GM23338 (cell line): ENCODE measurements at places on chromosomes 2 and 18. TPM values are rescaled to one million over a fixed set of nuclear protein-coding genes. Genes with fewer than 3 reads are reported as not detected.
A peak's percentile ranks its signal among the peaks of the same experiment; 100 is the strongest.

DNA sequence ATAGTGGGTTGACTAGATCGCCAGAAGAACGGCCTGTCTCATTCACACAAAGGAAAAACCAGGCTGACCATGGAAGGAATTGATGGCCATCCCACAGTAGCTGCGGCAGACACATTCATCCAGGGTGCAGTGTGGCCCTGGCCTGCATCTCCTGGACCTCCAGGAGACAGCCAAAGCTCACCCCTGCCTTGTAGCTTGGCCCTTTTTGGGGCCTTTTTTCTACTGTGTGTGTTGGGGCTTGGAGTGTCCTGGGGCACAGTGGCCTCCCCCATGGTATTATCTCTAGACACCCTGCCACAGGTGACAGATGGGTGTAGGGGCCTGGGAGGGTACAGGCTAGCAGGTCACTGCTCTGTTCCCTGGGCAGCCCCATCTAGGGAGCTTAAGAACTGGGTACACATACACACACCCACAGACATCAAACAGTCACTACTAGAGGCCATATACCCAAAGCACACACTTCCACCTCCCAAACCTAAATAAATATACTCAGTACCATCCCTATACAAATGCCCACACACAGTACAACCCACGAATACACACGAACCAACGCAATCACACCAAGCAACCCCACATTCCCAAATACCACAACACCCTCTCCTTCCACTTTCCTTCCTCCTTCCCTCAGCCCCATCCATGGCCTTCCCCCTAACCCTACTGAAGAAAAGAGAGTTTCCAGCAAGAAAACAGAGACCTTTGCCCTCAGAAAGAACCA lies 8.6 kb downstream of the EN1 start:
- DNase-seq = no peak

GRCh38 chr18:9130195-9130594 lies 6.4 kb upstream of the ANKRD12 start:
- DNase-seq = no peak

Gene SMYD1
- total RNA-seq = 0.07 TPM in 1 of 2 replicates, not detected in the other

Gene SLC4A5
- 0.24 and 0.89 TPM in 2 replicates for total RNA-seq

Gene OBSL1
- total RNA-seq = 164 and 207 TPM in 2 replicates

Gene CDH7
- 1.8 and 2.0 TPM in 2 replicates for total RNA-seq

DNA sequence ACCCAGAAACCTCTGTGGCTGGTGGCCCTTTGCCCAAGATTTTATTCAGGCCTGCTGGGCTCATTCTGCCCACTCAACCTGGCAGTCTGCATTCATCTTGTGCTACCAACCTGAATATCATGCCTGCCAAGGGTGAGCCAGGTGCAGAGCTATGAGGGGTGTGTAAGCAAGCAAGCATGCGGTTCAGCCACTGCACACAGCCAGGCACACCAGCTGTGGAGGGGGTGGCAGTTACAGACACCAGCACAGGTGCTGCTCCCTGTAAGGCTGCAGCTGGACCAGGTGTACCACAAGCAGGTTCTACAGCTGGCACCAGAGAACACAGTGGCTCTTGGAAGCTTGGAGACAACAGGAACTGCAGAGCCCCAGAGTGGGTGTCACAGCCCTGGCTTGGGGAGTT lies 633.2 kb downstream of the FBXO15 start:
- no peak for DNase-seq

- no peak for DNase-seq
Observed at GRCh38 chr18:23664674-23665073, 2.0 kb upstream of the ANKRD29 start.

Gene ABCG5
- total RNA-seq = not detected in 2 replicates

GRCh38 chr2:214019229-214019972 lies 391.5 kb upstream of the VWC2L start:
- DNase-seq = no peak

Gene PROM2
- 2.2 TPM in 2 replicates for total RNA-seq

DNA sequence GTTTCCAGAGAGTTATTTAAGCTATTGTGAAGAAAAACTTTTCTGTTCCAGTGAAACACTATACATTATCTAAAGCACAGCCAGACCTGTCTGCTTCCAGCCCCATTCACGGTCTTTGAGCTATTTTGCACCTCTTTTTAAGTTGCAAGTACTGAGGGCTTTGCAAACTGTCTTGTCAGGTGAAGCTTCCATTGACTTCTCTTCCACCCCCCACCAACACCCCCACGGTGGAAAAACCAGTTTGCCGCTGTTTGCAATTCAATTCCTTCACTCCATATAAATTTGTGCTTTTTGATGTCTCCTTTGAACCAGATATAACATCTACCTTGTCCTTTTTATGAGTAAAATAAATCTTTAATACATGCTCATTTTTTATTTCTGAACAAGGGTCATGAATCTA lies 15.7 kb downstream of the B3GNT7 start:
- peak; percentile 43 for DNase-seq

GRCh38 chr2:222025881-222026271 lies 272.9 kb downstream of the PAX3 start:
- DNase-seq = peak; percentile 91

DNA sequence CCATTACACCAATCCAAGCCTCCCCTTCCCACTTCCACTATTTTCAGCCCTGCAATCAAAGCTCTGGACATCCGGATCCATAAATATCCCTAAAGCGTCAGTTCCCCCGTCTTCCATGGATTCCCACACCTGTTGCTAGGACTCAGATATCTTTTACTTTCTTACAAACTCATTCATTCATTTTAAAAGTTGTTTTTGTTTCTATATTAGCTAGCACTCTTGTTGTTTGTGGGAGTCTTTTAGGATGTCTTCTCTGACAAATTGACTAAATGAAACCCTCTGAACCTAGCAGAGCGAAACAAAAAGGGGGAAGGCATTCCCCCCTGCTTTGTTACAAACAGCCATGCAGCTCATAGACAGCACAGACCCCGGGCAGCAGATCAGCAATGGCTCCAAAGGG lies 9.0 kb upstream of the NBAS start:
- no peak for DNase-seq

Gene SCN2A
- 0.52 and 0.82 TPM in 2 replicates for total RNA-seq

Gene TSGA10
- 6.4 and 9.9 TPM in 2 replicates for total RNA-seq

- no peak for DNase-seq
Observed at GRCh38 chr2:177430411-177430810, 37.8 kb downstream of the AGPS start.

Gene SP5
- total RNA-seq = 0.21 TPM in 1 of 2 replicates, not detected in the other

GRCh38 chr18:40148960-40149359 lies 1806.1 kb upstream of the PIK3C3 start:
- DNase-seq = no peak

- DNase-seq = no peak
Observed at GRCh38 chr18:35438480-35439234, 59.1 kb downstream of the INO80C start.

- peak; percentile 78 for DNase-seq
Observed at GRCh38 chr2:25341753-25342371, at the start of gene DNMT3A. Gene DNMT3A (minus strand): TSS chr2:25341925. CDS start chr2:25313984, 27,941 bp downstream.

DNA sequence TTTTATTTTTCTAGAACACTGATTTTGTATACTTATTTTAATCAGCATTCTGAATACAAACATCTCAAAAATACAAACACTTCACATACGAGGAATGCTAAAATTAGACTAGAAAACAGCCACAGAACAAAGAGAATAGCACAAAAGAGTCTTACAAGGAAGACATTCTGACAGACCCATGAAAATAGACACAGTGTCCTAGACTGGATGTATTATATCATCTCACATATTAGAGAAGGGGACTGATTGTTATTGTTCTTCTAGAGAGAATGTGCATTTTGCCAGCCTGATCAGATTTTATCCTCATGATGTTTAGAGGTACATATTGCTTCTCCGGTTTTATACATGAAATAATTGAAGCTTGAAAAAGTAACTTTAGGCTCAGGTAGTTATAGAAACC lies 357.9 kb downstream of the DPP10 start:
- DNase-seq = no peak

DNA sequence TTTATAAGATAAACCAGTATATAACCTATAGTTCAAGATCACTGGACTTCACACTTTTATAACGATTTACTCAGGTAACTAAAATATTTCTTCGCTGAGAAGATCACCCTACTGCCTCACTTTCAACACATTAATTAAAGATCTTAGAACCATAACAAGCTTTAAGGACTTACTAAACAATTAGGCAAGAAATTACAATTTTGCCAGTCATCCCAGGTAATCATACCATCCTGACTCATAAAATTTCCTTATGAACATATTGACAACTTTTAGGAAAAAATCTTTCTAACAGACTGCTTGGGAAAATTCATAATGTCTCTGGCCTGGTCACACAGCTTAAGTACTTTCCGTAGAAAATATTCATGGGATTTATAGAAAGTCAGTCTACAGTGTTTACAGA lies 223.2 kb downstream of the NRXN1 start:
- no peak for DNase-seq

Gene TEX261
- 17.5 and 22.8 TPM in 2 replicates for total RNA-seq

DNA sequence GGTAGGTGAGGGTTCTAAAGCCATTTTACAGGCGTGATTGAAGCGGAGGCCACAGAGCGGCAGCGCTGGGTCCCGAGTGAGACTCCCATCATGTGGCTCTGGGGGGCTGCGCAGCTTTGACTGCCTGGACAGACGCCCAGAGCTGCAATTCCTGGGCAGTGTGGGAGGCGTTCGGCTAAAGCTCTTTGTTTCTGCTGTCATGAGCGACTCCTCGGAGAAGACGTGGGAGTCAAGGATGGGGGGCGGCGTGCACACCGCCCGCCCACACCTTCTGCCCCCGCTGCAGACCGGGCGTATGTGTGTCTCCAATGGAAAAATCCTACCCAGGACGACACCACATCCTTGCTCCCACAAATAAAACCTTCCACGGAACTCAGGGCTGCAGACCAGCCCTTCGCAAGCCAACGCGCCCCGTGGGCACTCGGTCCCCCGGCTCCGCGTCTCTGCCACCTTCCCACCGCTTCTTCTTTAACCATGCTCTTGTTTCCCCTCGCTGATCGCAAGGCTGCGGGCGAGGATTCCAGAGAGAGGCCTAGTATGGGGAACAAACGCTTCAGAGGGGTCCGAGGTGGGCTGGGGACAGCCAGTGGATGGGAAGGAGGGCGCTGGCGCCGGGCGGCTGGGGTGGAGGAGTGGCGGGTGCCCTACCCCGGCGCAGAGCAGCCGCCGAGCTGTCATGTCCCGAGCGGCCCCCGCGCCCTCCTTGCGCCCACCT lies 680 bp upstream of the LBH start:
- DNase-seq = peak; percentile 71

Gene PCARE
- not detected in 2 replicates for total RNA-seq

Gene ARHGAP28
- total RNA-seq = 9.6 and 12.2 TPM in 2 replicates

- no peak for DNase-seq
Observed at GRCh38 chr2:30255466-30256408, 24.4 kb downstream of the LBH start.

DNA sequence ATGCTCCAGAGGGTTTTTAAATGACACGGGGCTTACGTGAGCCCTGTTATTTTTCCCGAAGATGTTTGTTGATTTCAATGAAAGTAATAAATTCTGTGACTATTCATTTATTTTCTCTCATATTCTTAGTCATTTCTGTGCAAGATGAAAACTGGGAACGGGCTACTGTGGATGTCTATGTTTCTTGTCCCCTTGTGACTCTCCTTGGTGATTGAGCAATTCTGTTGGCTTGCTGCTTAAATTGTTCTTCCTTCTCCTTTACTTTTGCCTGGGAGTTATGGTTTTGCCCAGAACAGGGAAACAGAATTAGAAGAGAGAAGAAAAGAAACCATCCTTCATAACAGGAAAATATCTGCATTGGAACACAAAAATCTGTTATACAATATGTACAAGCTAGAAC lies 508.2 kb upstream of the DSEL start:
- no peak for DNase-seq

DNA sequence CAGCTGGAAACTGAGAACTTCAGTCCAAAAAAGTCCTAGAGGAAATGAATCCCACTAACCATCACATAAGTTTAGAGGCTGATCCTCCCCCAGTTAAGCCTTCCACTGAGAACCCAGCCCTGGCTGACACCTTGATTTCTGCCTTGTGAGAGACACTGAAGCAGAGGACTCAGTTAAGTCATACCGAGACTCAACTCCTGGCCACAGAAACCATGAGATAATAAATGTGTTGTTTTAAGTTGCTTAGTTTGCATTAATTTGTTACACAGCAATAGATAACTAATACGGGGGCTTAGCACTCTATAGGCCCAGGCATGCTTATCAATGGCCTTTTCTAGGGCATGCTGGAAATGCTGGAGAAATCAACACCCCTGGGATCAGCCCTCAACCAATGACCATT lies 3.4 kb upstream of the ADD2 start:
- DNase-seq = no peak

GRCh38 chr2:38698467-38699003 lies 32.6 kb downstream of the GALM start:
- no peak for DNase-seq

DNA sequence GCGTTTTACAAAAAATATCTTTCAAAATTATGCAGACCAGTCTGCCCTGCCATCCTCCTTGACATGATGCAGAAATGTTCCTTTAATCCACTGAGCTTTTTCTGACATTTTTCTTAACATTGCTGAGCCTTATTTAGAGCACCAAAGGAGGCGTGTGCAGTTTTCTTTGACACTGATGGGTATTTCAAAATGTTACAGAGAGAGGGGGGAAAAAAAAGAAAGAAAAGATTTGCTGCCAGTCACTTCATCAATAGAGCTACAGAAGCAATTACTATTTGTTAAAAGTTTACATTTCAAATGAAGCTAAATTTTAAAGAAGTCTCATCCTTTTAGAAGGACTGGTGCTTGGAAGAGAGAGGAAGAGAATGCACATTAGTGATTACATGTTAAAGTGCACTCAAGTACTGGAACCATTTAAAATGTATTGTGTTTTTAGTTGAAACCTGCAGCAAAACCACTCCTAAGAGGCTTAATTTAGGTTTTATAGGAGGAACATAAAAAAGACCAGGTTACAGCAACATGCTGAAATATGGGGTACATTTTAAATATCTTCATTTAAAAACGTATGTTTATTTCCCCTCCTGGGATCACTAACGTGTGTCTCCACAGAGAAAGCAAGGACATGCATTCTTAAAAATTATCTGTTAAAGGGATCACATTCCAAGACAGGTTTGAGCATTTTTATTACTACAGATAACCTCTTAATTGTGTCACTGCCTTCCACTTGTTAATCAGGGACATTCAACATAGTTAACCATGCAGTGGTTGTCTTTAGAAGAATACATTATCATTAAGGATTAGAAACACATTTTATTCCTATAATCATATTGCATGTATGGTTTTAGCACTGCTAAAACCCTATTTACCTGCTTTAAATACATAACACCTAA lies 258.4 kb downstream of the MEIS1 start:
- no peak for DNase-seq

DNA sequence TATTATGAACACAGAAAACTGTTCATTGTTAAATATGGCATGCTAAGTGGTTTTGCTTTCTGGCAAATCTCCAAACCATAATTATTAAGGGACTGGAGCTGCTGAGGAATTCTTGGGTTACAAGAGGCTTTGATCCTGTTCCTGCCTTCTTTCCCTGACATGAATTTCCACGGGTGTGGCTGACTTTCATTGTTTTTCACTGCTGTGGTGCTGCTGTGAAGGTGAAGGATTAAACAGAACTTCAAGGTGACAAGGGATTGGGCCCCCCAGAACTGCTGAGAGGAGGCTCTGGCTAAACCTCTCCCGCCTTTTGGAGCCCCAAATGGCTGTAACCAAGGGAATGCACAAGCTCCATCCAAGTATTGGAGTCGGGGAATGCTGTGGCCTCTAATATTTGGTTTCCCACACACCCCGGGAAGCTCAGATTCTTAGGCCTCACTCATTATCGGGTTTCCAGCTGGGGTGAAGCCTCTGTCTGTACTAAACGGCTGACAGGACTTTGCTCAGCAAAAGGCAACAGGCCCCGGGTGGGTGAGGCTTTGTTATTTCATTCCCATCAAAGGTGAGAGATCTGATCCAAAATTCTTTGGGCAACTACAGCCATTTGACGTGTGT lies 29.0 kb upstream of the ZFP36L2 start:
- DNase-seq = no peak
